Parietal lobe (tissue), 2 donors: ENCODE measurements at places on chromosomes 4 and X. TPM values are rescaled to one million over a fixed set of nuclear protein-coding genes. Genes with fewer than 3 reads are reported as not detected.

PITX2 gene
- total RNA-seq = not detected

GPM6B gene
- total RNA-seq = 362 TPM

MAML3 gene
- total RNA-seq = 11.9 TPM

CPLX1 gene
- total RNA-seq = 2.5 TPM

RLIM gene
- 91.7 TPM for total RNA-seq

CSAG3 gene
- not detected for total RNA-seq
